ENCODE measurements at places on chromosomes 4 and X.

DNA sequence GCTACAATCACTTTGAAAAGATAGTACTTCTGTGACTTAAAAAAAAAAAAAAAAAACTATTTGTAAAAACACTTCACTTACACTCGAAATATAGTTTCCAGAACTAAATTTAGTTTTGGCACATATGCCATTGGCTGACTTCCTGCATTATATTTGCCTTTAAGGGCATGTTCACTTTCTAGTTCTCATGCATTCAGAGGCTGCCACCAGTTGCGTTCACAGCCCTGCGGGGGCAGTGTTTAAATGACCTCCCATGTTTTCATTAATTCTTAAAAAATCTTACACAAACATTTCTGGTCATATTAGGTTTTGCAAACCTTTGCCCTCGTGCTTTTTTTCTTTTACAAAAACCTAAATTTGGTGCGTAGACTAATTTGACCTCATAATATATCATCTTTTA is 12.4 kb upstream of the ARHGAP6 start:
- DNase-seq = no peak

- DNase-seq = peak; percentile 16
These were observed 52.8 kb downstream of the SLC2A9 start for GRCh38 chr4:9968472-9968871.

- no peak for DNase-seq
These were observed 731.3 kb downstream of the DMD start for GRCh38 chrX:32480019-32480418.

DNA sequence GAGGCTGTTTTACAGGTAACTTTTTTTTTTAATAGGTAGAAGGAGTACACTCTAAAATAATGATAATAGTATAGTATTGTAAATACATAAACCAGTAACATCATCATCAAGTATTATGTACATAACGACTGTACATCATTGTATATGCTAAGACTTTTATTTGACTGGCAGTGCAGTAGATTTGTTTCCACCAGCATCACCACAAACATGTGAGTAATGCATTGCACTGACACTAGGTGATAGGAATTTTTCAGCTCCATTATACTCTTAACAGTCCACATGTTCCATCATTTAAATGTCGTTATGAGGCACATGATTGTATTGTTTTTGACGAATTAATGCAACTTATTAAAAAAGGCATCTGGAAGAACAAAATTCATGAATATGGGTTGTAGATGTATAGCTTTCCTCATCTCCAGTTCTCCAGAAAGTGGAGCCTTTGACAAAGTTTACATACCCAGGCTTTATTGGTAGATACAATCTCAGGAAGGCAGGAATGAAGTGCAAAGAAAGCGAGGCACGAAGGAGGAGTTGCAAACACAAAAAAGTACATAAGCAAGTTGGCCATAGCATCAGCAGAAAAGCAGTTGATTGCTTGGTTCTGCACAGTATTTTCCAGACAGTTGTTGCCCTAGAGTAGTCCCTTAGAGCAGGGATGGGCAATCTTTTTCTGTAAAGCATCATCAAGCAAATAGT is 336.9 kb upstream of the NR3C2 start:
- no peak for DNase-seq

- no peak for DNase-seq
These were observed 18.1 kb upstream of the ZFX start for GRCh38 chrX:24131476-24131875.

GRCh38 chrX:65196758-65197360 is 220.6 kb upstream of the ZC4H2 start:
- no peak for DNase-seq

DNA sequence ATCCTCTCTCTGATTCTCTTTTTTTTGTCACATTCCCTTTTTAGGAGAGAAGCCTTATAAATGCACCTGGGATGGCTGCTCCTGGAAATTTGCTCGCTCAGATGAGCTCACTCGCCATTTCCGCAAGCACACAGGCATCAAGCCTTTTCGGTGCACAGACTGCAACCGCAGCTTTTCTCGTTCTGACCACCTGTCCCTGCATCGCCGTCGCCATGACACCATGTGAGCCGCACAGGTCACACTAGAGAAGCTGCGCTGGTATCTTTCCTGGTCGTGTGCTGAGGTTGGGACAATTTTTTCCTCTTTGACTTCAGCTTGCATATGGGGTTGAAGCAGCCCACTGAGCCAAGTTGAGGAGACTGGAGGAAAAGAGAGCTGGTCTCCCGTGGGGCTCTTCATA is 52.1 kb downstream of the KLF8 start:
- DNase-seq = no peak

DNA sequence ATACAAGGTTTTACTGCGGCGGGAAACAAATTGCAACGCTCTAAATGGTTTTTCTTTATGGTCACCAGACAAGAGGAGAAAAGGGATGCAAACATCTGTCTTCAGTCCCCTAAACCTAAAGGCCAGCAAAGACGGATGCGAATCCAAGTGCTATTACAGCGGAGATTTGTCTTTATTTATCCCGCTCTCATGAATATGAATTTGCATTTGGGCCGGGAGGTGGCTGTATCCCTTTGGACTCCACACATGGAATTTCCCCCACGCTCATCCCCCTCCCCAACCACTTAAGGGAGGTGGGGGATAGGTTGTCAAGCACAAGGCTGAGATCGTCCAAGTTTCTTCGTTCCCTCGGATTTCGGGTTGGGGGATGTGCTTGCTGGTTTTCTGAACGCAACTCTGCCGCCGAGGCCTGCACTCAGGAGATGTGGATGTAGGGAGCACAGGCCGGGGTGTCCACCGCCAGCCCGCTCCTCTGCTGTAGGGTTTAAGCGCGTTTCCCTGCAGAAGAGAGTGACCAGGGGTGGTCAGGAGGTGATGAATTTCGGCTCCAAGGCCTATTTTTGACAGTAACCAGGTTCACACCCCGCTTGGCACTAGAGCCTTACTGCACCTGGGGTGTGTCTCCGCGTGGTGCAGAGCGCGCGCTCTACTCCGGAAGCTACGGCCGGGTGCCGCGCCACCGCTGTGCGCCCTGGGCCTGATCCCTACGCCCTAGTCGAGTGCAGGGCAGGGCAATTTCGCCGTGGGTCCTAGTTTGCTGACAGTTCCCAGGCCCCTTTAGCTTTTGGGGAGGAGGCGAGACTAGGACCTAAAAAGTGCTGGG is 2.3 kb upstream of the PHOX2B start:
- no peak for DNase-seq

GRCh38 chrX:48802905-48803200 is 986 bp downstream of the HDAC6 start:
- DNase-seq = no peak

DNA sequence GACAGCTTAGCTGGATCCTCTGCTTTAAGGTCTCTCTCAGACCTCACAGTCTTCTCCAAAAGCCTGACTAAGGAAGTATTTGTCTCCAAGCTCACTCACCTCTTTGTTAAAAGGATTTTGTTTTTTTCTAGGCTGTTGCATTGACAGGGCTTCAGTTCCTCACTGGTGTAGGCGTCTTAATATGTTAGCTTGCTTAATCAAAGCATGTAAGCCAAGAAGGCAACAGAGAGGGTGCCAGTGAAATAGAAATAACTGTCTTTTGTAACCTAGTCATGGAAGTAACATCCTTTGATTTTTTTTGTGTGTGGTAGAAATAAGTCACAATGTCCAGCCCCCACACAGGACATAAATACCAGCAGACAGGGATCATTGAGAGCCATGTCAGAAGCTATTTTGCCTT is 58.8 kb downstream of the FIP1L1 start:
- DNase-seq = no peak

DNA sequence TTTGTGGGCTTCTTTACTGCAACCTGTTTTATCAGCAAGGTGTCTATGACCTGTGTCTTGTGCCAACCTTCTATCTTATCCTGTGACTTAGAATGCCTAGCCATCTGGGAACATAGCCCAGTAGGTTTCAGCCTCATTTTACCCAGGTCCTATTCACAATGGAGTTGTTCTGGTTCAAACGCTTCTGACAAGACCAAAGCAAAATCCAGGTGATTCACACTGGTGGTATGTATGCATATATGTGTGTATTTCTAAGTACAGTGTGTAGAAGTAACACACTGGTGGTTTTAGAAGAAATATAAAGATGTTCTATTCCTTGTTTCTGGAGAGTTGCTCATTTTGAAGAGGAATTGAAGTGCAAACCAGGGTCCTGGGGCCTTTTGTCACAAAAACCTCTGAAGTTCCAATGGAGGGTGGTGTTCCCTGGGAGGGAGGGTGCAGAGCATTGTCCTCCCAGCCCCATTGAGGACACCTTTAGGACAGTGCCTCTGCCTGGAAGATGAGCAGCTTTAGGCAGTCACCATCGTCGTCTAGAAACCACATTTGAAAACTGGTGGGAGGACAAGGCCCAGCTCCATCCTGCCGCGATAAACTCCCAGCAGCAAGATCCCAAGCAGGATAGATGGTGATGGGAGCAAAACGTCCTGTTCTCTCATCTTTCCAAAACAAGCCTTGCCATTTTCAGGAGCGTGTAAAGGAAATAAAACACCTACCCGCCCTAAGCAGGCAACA is 191.4 kb downstream of the TSPAN5 start:
- DNase-seq = no peak

GRCh38 chr4:14848229-14848628 is 154.1 kb upstream of the CPEB2 start:
- no peak for DNase-seq

DNA sequence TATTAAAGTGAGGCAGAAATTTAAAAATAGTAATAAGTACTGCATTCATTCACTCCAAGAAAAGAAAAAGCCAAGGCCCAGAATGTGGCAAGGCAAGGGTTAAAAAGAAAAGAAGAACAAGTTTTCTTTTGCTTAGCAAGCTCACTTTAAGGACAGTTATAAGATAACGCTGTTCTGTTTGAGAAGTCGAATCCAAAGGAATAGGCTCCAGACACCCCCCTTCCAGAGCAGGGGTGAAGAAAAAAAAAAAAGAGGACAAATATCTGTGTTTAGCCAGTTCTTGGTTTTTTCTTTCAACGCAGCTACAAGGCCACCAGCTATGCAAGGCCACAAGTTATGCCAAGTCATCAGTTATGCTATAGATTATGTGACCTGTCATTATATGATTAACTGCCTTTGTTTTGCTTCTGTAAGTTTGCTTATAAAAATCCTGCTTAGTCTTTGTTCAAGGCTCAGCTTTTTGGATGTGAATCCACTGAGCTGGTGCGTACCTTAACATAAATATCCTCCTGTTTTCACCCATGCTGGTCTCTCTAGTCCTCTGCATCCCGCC is 1.4 kb downstream of the GRK4 start:
- DNase-seq = no peak

DNA sequence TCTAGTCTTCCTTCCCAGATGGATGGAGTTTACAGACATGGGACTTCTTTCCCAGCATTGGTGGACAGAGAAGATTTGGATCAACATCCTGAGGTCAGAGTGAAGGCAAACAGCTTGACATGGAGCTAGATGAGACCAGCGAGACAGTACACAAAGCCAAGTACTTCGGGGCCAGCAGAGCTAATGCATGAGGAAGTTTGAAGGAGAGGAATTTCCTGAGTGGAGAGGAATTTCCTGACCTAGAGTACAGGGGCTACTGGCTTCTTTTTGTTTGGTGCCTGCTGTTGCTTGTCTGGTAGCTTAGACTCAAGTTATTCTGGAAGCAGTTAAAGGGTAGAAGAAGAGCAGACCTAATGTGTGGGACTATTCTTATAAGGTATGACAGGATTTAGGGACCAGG is 69.1 kb upstream of the EOLA2 start:
- no peak for DNase-seq

GRCh38 chrX:153635388-153635787 is 11.6 kb upstream of the DUSP9 start:
- DNase-seq = no peak

DNA sequence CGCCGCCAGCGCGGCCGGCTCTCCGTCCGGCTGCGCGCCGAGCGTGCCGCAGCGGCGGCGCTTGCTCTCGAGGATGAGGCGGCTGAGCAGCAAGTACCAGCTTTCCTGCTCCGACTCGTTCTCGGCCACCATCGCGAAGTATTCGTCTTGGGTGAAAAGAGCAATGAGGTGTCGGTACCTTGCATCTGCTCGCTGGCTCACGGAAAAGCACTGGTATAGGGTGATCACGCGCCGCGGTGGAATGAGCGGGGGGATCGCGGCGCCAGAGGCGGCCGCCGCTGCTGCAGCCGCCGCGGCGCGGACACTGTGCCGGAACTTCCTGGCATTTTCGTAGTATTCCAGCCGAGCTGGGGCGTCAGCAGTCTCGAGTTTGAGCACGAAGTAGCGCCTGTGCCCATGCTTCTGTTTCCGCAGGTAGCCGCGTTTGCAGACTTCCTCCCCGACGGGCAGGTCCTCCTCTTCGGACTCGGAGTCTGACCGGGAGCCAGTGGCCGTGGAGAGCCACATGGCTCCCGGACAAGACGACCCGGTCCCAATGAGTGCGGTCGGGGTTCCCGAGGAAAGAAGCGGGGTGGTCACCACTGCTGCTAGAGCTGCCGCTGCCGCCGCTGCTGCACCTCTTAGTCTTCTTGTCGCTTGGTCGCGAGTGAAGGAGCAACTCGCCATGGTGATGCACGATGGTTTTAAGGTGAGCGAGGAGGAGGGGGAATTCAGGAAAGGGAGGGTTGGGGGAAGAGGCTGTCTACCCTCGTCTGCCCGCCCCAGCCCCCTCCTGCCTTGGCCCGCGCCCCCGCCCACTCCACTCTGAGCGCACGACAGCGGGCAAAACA is 469 bp downstream of the IRS4 start:
- DNase-seq = no peak

GRCh38 chr4:37967736-37968135 is 7.5 kb downstream of the PTTG2 start:
- DNase-seq = no peak

GRCh38 chrX:68867458-68868112 is 38.8 kb downstream of the EFNB1 start:
- DNase-seq = no peak

DNA sequence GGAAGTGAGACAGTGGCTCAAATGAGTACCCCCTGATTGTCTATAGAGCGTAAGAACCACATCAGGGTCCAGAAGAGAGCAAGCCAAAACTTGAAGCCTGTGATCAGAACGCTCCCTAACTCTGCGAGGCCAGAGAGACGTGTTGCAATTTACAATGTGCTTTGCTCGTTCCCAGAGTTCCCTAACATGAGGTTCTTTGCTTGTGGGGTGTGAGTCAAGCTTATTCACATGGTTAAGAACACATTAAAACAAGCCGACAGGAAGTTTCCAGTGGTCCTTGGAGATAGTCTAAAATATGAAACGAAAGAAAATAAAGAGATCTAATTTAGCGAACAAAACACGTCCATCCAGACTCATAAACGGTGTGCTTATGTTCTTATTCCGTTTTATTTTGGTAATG is 702.3 kb downstream of the TRIML1 start:
- DNase-seq = no peak

- DNase-seq = no peak
These were observed 60.1 kb downstream of the CCSER1 start for GRCh38 chr4:90187148-90187884.

DNA sequence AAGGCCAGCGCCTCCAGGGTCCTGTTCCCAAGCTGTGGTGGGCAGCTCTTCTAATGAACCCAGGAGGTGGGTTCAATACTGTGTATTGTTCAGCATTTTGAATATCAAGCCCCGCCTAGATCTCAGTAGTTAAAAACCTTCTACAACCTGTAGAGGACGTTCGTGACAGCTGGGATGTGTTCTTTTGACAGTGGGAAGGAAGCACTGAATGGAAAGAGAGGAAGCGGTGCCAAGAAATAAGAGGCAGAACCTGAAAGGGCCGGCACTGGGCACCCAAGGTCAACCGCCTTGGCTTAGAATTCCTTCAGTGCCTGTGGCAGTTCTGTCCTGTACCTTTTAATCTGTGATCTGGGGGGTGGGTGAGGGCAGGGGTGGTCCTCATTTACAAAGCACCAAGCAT is 73.1 kb downstream of the CC2D2A start:
- no peak for DNase-seq

Data from AG04450 (cell line).